ENCODE measurements at places on chromosomes 5 and 9. TPM values are rescaled to one million over a fixed set of nuclear protein-coding genes. Genes with fewer than 3 reads are reported as not detected.

- DNase-seq = no peak
Measured at GRCh38 chr5:76592692-76593091, 30.5 kb downstream of the F2RL2 start.

- DNase-seq = peak; percentile 2
Measured at GRCh38 chr9:126699401-126699881, 85.7 kb downstream of the LMX1B start.

The FOXD4L3 gene
- total RNA-seq = not detected

GRCh38 chr9:20496328-20496727 lies 126.0 kb downstream of the MLLT3 start:
- DNase-seq = no peak

DNA sequence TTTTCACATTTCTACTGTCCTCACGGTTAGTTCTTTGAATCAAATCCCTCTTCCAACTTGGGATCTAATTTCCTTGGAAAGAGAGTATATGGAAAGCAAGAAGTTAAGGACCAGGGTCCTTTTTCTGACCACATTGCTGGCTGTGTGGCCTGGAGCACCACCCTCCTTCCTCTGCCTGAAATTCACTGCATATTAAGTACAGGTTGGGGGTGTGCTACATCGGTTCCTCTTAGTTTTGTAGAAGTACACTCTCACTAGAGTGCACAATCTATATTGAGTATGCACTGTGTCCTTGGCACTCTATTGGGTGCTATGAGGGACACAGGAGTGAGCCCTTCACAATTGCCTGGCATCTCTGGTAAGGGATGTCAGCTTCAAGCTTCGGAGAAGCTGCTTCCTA lies 53.8 kb upstream of the KLF9 start:
- no peak for DNase-seq

The PDE8B gene
- total RNA-seq = 7.8 TPM

- DNase-seq = no peak
Measured at GRCh38 chr9:9754186-9754585, 858.6 kb downstream of the PTPRD start.

The IL12B gene
- not detected for total RNA-seq

The GAS1 gene
- 11.2 TPM for total RNA-seq

The STK32A gene
- 0.87 TPM for total RNA-seq

GRCh38 chr5:101783241-101784013 lies 512.7 kb downstream of the SLCO4C1 start:
- no peak for DNase-seq

- no peak for DNase-seq
Measured at GRCh38 chr5:67407979-67408378, 211.4 kb upstream of the CD180 start.

The FBP1 gene
- not detected for total RNA-seq

The SAXO1 gene
- not detected for total RNA-seq

- no peak for DNase-seq
Measured at GRCh38 chr9:18896531-18897179, 136.4 kb downstream of the SAXO1 start.

DNA sequence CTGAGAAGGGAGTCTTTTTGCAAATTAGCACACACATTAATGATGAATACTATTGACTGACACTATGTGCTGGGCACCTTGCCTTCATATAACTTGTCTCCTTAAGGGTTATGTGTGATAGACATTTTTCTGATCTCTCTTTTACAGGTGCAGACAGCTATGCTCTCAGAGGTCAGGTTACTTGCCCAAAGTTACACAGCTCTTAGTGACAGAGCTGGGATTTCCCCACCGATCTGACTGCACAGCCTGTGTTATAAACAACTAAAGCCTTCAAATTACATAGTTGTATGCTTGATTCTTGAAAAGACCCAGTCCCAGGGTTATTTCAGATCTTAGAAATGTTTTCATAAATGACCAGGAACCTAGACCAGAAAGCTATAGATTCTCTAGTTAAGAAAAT lies 462.7 kb downstream of the EBF1 start:
- DNase-seq = no peak

DNA sequence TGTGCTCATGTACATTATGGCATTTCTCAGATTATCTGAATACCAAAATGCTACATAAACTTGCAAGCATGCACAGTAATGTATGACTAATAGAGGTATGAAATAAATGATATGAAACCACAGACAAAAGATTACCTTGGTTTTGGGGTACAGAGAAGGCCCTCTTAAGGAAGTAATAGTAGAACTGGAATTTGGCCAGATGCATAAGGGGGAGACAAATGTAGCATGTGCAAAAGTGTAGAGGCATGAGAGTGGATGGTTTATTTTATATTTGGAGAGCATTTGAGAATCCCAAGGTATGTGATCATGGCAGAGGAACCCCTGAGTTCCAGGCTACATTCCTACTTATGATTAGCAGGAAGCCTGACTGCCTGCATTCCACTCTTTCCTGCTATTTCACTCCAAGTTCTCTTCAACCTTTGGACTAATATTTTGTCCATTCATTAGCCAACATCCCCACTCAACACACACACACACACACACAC lies 74.2 kb downstream of the MAMDC2 start:
- no peak for DNase-seq

GRCh38 chr5:177588413-177588909 lies 3.5 kb upstream of the TMED9 start:
- DNase-seq = no peak

- no peak for DNase-seq
Measured at GRCh38 chr9:3865141-3865772, 339.5 kb upstream of the RFX3 start.

- no peak for DNase-seq
Measured at GRCh38 chr9:88998911-88999310, 7.6 kb downstream of the S1PR3 start.

The SHB gene
- total RNA-seq = 18.5 TPM

GRCh38 chr9:90271707-90272106 lies 370.9 kb downstream of the DIRAS2 start:
- no peak for DNase-seq
